H54 (cell line): ENCODE measurements at places on chromosomes 4 and X.
A peak's percentile ranks its signal among the peaks of the same experiment; 100 is the strongest.

DNA sequence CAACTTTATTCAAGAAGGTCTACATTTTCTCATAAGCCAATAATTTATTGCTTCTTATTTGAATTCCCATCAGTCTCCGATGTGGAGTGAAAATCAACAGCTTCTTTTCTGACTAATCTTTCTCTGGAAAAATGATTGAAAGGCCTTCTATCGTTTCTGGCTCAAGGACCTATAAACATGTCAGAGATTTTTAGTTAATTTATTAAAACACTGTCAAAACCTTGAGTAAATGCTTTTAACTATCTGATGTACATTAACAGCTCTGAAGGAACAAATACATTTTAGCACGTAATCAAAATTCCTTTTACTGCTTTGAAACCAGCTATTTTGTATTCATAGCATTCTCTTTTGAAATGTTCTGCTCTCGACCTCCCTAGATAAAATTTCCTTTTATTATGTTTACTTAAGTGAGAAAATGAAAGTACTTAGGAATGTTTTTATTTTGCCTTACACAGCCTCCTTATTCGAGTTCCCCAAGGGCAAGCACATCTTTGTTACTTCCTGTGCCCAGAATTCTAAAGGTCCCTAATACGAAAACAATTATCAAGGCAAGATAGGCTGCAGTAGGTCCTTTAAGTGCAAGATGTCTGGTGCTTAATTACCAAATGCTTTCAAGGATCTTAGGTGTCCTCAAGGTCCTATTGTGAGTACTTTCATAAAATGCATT lies 3.1 kb upstream of the ZFX start:
- DNase-seq = no peak

DNA sequence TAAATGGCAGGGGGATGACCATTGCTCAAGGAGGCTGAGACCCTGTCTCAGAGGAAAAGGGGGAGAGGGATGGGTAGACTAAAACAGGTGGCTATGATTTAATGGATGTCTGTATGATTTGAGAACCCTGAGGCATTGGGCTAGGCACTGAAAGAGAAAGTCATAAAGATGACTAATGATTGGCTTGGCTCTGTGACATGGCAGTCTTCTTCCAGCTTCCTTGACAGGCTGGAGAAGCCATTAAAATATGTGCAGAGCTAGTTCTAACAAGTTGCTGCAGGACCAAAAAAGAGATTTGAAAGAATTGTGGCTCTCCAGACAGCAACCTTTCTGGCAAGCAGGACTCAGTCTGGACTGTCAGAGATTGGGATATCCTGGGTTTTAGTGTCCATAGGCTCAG lies 53.6 kb downstream of the AMER1 start:
- no peak for DNase-seq

DNA sequence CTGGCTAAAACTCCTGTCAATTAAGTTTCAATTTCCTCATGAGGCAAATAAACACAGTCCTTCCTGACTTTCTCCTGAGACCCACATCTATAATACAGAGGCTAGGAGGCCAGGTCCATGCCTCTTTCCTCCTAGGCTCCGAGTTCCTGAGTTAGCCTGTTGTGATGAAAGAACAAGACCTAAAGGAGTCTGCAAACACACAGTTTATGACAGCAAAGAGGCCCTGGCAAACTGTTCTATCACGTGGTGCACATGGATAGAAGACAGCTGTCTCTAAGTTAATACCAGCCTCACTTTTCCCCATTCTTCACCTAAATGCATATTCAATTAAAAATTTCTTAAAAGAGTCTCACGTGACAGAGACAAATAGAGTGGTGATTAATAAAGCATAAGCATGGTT lies 145.2 kb downstream of the TET2 start:
- DNase-seq = no peak

- no peak for DNase-seq
Measured at GRCh38 chr4:138537731-138538490, 295.8 kb upstream of the SLC7A11 start.

DNA sequence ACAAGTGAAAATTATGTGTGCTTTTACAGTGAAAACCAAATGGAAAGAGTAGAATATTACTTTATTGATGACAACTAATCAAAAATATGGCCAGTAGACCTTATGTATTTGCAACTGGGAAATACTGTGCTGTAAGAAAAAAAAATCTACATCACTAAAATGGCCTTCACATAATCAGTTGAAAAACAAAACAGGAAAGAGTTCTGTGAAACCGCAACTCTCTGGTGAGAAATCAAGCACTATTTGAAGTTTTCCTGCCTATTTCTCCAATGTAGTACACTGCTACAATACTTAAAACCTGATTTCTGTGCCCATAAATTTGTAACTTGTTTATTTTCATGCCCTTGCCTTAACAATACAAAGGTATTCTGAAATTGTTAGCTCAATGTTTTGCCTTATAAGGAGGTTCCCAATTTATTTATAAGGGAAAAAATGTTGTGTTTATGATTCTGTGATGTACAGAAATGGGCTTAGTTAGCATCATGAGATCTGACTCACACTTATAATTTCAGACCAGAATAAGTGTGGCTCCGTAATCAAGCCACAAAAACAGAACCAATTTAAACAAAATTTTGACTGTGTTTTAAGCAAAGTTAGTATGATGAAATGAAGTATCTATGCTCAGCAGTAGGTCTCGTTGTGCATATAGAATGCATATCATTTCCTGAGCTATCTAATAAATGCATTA lies 147.1 kb downstream of the FAT4 start:
- DNase-seq = no peak

- DNase-seq = peak; percentile 40
Measured at GRCh38 chrX:129653971-129654651, 645 bp downstream of the APLN start.

GRCh38 chr4:32988165-32988811 lies 2268.1 kb downstream of the PCDH7 start:
- no peak for DNase-seq

DNA sequence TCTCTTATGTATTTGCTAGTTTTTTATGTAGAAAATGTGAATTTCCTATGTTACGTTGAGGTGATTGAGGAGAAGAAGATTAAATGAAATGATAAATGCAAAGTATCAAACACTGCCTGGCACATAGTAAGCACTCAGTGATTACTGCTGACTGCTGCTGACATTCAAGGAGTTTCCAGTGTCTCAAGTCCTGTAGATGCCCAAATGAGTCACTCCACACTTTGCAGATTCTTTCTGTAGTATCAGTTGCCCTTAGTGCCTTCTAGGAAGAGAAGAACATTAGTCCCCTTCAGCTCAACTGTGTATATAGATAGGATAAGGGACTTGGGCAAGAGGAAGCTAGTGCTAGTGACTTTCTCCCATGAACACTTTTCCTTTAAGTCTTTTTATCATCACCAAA lies 240.5 kb upstream of the TEX13A start:
- DNase-seq = no peak

DNA sequence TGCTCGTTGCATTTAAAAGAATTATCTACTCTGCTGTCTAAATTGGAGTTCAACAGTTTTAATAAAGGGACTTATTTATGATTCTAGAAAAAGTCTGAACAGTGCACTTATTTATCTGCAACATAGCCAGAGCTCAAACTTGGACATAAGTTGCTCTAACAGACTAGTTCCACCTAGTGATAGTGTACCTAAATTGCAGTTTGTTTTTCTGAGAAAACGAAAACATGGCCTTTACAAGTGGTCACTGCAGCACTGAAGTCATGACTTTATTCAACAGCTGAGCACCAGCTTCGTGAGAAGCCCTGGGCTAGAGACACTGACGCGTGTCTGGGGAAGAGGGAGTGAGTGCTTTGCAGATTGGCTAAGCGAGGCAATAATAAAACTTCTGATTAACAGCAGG lies 77.3 kb upstream of the IGSF1 start:
- no peak for DNase-seq

DNA sequence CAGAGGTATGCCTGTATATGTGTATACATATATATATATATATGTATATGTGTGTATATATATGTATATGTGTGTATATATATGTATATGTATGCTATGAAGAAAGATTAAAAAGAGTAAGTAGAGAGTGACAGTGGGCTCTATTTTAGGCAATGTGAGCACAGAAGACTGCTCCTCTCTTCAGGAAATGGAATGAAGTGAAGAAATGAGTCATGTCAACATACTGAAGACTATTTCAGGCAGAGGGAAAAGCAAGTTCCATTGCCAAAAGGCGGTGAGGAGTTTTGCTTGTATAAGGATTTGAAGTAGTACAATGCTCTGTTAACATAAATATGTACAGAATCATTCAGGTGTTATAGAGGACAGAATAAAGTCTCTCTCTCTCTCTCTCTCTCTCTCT lies 773.2 kb upstream of the FTHL17 start:
- DNase-seq = no peak

DNA sequence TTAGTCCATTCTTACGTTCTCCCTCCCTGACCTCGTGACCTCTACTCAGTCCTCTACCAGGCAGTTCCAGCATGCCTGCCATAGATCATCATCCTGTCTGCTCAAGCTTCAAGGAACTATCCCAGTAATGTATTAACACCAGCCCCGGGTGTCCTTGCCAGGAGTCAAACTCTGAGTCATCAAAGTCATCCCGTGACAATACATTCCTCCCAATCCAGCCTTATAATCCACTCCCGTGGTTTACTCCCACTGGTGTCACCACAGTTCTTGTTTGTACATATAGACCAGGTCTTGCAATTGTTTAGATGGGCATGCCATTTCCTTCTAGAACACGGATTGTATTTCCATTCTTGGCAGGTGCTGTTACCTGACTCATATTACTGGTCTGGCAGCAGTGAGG lies 68.7 kb upstream of the TAB3 start:
- peak; percentile 9 for DNase-seq

GRCh38 chrX:42515939-42516338 lies 262.0 kb downstream of the PPP1R2C start:
- no peak for DNase-seq

- DNase-seq = peak; percentile 8
Measured at GRCh38 chr4:147550626-147551246, 66.5 kb upstream of the TMEM184C start.

DNA sequence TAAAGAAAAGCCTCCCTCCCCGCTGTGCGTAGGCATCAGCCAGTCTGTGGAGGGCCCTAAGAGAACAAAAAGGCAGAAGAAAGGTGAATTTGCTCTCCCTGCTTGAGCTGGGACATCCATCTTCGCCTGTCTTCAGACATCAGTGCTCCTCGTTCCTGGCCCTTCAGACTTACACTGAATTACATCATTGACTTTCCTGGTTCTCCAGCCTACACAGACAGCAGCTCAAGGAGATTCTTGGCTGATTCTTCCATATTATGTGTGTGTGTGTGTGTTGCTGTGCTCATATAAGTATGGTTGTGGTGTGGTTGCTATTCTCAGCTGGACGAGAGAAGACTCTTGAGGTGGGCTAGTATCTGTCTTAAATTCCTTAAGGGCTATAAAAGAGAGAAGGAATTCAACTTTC lies 35.5 kb upstream of the CD99L2 start:
- DNase-seq = no peak

DNA sequence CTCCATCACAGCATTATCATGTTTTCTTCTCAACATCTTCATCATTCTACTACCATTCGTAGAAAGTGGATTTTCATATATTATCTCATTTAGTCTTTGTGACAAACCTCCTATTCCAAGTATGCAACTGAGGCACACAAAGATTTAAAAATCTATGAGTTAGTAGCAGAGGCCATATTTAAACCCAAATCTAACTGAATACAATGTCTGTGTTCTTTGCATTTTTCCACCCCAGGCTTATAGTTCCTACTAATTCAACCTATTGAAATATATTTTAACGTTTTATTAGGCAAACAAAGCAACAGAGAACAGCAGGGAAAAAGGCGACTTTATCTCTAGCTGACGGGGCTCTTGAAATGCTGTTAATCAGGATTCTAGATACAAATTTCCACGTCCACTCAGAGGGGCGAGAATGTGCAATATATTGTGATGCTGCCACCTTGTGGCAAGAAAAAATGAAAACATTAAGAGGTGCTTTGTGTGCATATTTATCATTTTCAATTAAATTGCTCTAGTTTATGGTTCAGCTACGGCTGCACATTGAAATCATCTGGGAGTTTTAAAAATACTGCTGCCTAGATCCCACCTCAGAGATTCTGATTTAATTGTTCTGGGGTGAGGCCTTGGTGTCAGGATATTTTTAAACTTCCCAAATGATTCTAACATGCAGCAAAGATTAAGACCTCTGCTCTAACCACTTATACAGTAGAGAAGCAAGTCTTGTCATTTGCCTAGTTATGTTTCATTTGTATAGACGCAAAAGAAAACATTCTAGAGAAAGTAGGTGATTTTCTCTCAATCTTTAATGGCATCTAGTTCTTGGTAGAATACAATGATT lies 315.9 kb downstream of the MAPK10 start:
- DNase-seq = no peak

GRCh38 chr4:71595576-71596108 lies 188.2 kb downstream of the GC start:
- no peak for DNase-seq

DNA sequence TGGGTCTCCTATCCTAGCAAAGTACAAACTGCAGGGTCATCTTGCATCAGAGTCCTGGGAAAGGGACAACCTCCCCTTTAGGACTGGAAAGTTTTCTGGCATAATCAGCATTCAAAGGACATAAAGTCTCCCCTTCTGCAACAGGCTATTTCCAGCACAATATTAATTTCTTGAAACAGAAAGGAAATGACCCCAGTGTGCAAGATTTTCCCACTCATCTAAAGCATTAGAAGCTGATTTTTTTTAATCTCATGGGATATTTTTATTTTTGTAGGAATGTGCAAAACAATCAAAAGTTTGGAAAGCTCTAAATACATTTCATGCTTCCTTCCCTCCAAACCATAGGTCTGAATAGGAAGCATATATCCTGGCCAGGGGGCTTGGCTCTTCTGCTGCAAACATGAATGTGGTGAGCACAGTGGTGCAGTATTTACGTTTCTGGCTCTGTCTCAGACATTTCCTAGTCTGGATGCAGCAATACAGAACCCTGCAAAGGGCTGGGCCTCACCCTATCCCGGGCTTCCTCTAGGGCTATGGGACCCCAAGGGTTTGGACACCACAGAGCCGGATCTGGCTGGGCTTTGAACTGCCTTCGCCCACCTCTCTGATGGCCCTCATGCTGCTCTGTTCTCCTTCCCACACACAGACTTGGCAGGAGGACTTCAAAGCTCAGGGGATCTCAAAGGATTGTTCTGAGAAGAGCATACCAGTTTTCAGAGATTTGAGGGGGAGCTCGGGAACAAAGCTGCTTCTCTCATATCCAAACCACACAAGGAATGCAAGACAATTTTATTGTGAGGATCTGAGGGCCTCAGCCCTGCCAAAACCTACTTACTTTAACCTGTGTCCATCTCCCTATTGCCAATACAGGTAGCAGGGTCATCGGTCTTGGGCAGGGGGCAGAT lies 64.9 kb downstream of the POLR2B start:
- no peak for DNase-seq

DNA sequence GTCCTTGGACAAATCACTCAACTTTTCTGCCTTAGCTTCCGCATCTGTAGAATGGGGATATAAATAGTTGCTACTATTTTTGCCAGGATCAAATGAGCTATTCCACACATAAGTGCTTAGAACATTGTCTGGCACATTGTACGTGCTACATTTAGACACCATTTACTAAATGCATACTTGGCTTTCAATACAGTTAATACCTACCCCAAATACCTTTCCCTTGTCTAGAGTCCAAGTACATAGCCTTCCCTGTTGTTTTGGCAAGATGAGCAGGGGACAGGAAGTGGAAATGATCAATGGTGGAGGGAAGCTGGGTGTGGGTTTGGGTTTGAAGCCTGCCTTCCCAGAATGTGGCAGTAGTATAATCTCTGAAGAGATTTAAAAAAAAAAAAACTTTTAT lies 82.0 kb downstream of the CHRDL1 start:
- no peak for DNase-seq
